HFFc6 (cell line): ENCODE measurements at places on chromosomes 3 and 15.

- DNase-seq, result peak; percentile 49
Measured at GRCh38 chr3:152399374-152399773, 130.6 kb downstream of the MBNL1 start.

DNA sequence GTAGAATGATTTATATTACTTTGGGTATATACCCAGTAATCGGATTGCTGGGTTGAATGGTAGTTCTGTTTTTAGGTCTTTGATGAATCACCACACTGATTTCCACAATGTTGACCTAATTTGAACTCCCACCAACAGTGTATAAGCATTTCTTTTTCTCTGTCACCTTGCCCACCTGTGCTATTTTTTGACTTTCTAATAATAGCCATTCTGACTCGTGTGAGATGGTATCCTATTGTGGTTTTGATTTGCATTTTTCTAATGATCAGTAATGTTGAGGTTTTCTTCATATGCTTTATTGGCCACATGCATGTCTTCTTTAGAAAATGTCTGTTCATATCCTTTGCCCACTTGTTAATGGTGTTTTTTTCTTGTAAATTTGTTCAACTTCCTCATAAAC, 340.8 kb downstream of the PLOD2 start:
- no peak for DNase-seq

DNA sequence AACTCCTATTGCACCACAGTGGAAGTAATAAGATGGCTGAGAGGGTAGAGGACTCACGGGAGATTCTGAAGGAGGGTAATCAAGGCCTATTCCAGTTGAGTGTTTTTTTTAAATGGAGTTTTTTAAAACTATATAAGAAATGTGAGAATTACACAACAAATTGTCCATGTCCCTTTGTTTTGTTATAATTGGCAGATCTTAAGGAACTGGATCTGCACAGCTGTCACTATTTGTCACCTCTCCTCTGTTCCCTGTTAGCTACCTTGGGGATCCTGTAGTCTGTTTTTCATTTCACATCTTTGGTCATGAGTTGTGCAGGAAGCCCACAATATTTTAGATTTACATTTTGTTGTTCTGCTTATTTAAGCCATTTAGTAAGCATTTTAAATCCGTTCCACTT, 77.3 kb upstream of the TSPAN3 start:
- DNase-seq, result no peak

DNA sequence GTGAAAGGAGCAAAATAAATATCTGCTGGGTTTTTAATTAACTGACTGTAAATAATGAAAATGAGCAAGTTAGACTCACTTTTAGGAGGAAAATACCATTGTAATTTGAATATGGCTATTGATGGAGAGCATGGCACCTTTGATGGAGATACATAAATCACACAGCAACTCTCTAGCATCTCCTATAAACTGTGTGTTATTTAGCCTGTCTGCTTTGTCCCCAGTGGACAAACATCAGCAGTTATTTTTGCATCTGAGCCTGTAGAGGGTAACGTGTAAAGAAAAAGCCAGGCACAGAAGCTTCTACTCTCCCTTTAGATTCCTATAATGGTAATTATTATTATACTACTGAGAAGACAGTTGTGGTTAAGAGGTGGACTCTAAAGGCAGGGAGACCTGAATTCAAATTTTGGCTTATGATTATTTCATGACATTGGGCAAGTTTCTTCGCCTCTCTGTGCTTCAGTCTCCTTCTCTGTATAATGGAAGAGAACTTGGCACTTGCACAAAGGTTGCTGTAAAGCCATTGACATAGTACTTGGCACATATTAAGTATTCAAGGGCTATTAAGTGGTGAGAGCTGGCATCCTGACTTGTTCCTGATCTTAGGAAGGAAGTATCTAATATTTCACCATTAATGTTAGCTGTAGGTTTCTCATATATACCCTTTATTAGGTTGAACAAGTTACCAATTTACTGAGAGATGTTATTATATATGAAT, 289.5 kb upstream of the TRIM42 start:
- no peak for DNase-seq

DNA sequence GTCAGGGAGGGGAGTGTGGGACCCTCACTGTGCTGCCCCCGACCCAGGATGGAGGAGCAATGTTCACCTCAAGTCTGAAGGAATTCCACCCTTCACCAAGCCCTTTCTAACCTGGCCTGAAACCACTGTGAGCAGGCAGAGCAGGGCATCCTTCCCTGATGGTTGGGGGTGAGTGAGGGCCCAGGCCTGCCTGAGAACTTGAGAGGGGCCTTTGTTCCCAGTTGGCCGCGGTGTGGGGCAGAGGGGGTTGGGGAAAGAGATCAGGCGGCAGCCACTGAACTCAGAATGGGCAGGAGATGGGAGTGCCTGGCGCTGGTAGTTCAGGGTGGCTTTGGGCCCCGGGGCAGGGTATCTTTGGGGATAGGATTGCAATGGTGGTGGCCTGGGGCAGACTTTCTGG, 103.5 kb upstream of the RPL32 start:
- no peak for DNase-seq

- no peak for DNase-seq
Measured at GRCh38 chr3:104908761-104909160, 457.9 kb upstream of the ALCAM start.

- no peak for DNase-seq
Measured at GRCh38 chr3:58683001-58683458, 16.5 kb upstream of the FAM3D start.
